HFF-Myc (cell line): ENCODE measurements at places on chromosomes 11 and 22.

- no peak for DNase-seq
Measured at GRCh38 chr22:44962741-44963454, 46.9 kb downstream of the PHF21B start.

- DNase-seq: no peak
Measured at GRCh38 chr22:38858492-38858891, 13.5 kb downstream of the CBX6 start.

DNA sequence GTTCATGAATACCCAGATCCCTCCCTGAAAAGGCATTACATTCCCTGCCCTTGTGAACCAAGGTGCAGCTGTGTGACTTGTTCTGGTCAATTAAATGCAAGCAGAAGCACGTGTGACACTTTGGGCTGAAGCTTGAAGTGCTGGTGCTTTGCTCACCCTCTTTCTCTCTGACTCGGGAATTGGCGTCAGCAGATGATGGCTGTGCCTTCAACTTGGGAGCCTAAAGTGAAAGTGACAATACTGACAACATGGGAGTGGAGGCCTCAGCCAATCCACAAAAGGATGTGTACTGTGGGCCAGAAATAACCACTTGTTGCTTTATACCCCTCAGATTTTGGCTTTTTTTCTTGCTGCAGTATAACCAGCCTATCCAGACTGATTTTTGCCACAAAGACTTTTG is 148.3 kb upstream of the THY1 start:
- DNase-seq: no peak

DNA sequence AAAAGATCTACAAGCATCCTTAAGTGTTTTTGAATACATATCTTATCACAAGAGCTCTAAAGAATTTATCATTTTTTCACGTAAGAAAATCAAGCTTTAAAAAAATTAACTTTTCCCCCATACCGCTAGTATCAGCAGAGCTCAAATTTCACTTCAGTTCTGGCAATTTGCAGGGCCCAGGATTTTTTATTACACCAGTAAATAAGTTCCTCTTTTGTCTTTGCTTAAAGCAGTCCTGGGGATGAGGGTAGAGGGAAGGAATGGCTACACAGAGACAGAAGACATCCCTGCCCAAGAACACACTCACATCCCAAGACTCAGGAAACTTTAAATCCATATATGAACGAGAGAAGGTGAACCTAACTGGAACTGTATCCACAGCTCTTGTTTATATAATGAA is 22.6 kb upstream of the SORL1 start:
- DNase-seq: no peak

DNA sequence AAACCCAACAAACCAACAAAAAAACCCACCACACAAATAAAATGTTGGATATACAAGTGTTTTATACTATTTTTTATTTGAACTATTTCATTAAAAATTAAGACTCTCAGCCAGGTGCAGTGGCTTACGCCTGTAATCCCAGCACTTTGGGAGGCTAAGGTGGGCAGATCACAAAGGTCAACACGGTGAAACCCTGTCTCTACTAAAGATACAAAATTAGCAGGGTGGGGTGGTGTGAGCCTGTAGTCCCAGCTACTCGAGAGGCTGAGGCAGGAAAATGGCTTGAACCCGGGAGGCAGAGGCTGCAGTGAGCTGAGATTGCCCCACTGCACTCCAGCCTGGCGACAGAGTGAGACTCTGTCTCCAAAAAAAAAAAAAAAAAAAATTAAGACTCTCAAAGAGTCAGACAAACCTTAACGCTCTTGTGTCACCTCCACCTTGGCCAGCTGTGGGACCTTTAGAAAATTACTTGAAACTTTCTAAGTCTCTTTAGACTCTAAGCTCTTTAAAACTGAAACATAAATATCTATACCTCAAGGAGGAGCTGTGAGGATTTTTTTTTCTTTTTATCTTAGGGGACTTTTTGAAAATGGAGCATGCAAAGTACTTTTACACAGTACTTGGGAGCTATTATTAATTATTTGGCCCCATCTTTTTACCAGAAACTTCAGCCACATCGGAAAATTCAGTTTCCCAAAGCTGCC is 68.4 kb upstream of the CLNS1A start:
- DNase-seq: no peak

GRCh38 chr11:128550261-128550821 is 37.0 kb downstream of the ETS1 start:
- DNase-seq: no peak
